Spleen (tissue), 13 donors: ENCODE measurements at places on chromosomes 7 and 10. TPM values are rescaled to one million over a fixed set of nuclear protein-coding genes. Genes with fewer than 3 reads are reported as not detected.

Gene ZNF282
- polyA plus RNA-seq, result 4.7 TPM

GRCh38 chr7:229184-229964 is 37.0 kb downstream of the FAM20C start:
- DNase-seq, result no peak

DNA sequence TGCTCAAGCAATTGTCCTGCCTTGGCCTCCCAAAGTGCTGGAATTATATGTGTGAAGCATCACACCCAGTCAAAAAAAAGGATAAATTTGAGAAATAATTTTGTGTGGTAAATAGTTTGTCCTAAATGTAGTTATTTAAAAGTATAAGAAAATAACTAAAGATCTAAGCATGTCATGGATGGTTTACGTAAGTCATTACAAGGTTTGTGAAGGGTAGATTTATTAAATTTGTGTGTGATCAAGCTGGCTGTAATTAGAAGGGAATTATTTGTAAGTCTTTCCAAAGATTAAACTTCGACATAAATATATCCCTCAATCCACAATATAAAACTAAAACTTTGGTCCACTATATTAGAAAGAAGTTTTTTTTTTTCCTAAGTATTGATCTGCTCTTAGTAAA is 28.6 kb downstream of the ORC5 start:
- no peak for DNase-seq

DNA sequence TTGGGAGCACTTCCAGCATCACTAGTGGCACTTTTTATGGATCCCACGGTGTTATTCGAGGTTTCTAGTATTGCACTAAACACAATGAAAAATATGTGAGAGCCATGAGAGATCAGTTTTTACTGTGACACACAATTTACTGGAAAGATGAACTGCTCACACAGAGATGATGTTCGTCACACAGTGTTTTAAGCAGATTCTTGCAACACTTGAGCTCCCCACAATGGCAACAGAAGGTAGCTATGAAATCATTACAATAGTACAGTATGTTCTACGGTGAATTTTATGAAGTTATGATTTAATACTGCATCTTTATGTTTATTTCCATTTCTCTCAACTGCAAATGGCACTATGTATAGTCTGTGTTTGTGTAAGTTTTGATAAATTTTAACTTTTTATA is 27.4 kb upstream of the ENTPD1 start:
- DNase-seq, result no peak

GRCh38 chr7:128740996-128741395 is 1.8 kb downstream of the CALU start:
- no peak for DNase-seq

Gene GPR22
- 0.54 TPM for polyA plus RNA-seq

- no peak for DNase-seq
Measured at GRCh38 chr10:67550046-67550445, 145.9 kb downstream of the CTNNA3 start.

Gene ABCB1
- 4.3 TPM for polyA plus RNA-seq

GRCh38 chr7:32385316-32385956 is 104.7 kb downstream of the LSM5 start:
- DNase-seq, result no peak

Gene GTF2IRD1
- 2.4 TPM for polyA plus RNA-seq

- DNase-seq, result peak; percentile 3
Measured at GRCh38 chr10:75062506-75063299, 48.8 kb upstream of the SAMD8 start.

DNA sequence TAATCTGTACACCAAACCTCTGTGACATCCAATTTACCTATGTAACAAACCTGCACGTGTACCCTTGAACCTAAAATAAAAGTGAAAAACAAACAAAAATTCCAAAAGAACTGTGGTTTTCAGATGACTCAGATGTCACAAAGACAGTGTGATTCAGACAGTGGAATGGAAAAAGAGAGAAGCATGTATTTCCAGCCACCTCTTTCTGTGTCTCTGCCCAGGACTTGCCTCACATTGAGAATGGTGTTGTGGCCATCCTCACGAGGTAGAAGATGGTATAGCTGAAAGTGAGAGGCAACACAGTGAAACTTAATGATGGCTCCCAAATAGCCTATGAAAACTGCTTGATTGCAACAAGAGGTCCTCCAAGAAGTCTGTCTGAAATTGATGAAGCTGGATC is 78.0 kb downstream of the ARL5B start:
- DNase-seq, result no peak

GRCh38 chr10:4331150-4331549 is 494.9 kb upstream of the AKR1E2 start:
- no peak for DNase-seq

DNA sequence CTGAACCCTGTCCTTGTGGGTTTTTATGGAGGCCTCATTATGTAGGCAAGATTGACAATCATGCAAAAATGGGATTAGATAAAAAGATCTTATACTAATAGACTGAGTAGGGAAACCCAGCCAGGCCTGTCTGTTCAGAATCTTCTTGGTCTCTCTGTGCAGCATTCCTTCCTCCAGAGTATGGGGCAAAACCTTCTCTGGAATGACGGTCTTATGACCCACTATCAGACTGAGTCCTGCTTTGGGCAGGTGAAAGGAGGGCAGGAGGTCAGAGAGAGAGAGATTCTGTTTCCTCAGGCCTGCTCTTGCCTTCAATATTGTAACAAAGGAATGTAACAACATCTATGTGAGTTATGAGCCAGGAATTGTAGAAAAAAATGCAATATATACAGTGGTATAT is 182.6 kb downstream of the DNAJC1 start:
- no peak for DNase-seq

DNA sequence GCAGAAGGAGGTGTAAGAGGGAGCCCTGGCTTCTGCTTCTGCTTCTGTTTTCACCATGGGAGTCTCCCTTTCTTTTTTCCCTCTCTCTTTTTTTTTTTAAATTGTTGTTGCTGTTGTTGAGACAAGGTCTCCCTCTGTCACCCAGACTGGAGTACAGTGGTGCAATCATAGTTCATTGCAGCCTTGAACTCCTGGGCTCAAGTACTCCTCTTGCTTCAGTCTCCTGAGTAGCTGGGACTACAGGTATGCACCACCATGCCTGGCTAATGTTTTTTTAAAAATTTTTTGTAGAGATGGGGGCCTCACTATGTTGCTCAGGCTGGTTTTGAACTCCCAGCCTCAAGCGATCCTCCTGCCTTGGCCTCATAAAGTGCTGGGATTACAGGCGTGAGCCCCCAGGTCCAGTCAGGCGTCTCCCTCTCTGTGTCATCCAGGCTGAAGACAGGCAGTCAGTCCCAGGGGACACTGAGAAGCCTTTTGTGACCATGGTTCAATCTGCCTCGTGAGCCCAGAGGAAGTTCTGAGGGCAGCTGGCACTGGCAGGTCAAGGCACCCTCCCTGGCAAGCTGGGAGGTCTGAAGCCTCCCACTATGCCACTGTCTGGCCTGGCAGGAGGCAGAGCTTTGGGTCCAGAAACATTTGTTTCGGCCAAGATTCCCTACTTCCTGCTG is 33.6 kb upstream of the NPFFR1 start:
- peak; percentile 80 for DNase-seq

- no peak for DNase-seq
Measured at GRCh38 chr10:102112210-102112817, 7.9 kb downstream of the LDB1 start.

Gene SPOCK2
- 28.4 TPM for polyA plus RNA-seq

GRCh38 chr10:64346389-64346788 is 825.2 kb downstream of the REEP3 start:
- no peak for DNase-seq

Gene PWWP2B
- 50.0 TPM for polyA plus RNA-seq

GRCh38 chr7:36904802-36905201 is 180.5 kb upstream of the AOAH start:
- DNase-seq, result no peak

- DNase-seq, result no peak
Measured at GRCh38 chr10:19683356-19683755, 132.9 kb upstream of the PLXDC2 start.

DNA sequence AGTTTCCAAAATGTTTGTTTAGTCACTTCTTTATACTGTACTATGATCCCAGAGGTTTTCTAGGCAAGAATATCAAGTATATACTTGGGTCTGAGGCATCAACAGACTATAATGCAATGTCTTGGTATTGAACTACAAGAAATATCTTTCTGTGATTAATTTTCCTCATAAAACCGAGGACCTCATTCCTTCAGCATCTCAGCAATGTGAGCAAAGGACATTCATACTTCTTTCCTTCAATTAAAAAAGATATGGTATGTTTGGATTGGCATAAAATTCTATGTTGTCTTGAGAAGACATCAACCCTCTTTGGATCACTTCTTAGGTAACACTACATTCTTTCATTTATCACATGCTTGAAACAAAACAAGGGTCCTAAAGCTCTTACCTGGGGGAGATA is 524.5 kb downstream of the PHTF2 start:
- no peak for DNase-seq

Gene CTNNA3
- polyA plus RNA-seq, result 0.03 TPM

DNA sequence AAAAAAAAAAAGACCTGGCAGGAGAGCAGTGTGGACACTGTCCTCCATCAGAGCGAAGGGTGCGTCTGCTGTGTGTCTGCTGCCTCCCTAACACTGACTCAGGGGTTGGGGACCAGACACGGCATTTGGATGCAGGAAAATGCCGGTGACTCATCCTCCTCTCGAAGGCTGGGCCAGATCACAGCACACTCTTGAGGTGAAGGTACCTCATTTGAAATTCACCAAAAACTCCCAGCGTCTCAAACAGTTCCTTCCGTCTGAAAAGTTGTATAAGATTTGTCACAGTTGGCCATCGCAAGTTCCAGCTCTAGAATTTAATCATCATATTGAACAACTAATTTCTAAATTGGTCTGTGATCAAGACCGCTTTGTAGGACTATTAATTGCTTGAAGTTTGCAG is 118.1 kb upstream of the LYZL2 start:
- DNase-seq, result no peak

DNA sequence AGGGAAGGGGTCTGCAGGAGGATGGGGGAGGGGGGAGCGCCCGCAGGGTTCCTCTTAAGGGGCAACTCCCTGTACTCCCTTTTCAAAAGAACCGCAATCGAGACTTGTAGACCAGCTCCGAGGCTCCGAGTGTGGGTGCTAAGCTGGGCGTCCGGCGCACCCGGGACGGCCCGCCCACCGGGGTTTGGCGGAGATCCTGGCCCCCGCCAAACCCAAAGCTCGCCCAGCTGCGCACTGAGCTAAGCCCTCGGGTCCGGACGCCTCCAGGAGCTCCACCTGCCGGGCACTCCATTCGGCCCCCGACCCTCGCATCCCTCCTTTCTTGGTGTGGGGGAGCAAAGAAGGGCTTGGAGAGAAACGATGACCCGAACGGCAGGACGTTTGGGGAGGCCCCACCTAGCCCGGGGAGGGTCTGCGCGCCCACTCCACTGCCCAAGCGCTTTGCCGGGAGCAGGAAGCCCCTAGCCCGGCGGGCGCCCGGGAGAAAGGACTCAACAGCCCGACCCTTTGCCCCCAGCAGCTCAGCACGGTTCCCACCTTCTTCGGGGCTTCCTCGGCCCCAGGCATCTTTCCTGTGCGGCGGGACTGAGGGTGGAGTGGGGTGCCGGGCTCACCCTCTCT is 651 bp downstream of the AFAP1L2 start:
- DNase-seq, result no peak

DNA sequence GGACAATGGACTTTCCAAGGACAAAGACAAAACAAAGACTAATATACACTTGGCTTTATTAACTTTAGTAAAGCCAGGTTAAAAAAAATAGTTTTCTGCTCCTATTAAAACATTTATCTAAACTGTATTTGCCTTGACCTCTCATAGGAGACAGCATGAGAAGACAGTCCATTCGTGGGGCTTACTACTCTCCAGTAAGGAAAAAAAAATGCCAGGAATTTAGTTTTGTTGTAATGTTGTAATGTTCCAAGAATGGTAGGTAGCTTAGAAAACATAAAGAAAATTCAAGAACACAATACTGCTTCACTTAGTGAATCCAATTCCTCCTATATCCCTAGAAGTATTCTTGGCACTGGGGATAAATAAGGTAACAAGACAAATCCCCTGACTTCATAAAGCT is 81.7 kb downstream of the KMT2C start:
- DNase-seq, result no peak

DNA sequence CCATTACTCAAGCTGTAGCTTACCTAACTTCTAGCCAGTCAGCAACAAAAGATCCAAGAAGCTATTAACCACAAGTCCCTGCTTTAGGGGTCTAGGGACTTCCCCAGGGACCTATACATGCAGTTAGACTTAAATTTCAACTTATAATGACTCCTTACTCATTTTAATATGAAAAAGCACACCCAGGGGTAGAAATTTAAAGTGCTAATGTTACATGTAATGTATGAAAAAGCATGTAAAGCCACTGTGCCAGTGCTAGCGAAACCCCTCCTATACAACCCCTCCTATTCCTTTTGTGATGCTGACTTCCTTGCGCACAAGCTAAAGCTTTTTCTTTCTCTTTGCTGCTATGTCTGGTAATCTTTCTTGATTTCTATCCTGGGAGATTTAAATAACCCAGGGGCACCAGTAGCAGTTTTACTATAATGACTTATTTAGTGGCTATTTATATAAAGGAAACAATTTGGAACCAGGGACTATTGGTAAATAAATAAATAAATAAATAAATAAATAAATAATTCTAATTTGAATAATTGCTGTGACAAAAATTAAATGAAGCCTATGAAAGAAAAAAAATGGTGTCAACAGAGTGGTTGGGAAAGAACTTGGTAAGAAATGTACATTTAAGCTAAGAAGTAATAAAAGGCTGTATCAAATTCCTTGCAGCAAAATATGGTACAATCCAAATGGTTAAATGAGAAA is 110.5 kb upstream of the MAGI2 start:
- DNase-seq, result no peak

Gene SUPV3L1
- polyA plus RNA-seq, result 47.5 TPM

DNA sequence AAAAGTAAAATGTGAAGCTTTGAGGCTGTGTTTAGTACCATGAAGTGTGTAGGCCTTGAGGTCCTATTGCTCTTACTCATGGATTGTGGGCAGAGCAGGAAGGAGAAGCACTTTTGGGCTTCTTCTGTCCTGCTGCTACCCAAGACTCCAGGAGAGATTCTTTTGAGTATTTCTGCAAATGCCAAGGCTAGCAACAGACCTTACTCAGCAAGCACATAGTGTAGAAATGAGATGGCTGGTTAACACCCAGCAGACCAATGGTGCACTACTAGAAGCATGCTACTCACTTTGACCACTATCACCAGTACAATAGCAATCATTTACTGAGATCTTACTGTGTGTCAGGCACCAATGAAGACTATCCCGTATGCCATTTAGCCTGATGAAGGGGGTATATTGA is 3.2 kb downstream of the PLPP4 start:
- no peak for DNase-seq
